Ureter (tissue), 1 donor: ENCODE measurements at places on chromosomes 3 and 15. TPM values are rescaled to one million over a fixed set of nuclear protein-coding genes. Genes with fewer than 3 reads are reported as not detected.

DNA sequence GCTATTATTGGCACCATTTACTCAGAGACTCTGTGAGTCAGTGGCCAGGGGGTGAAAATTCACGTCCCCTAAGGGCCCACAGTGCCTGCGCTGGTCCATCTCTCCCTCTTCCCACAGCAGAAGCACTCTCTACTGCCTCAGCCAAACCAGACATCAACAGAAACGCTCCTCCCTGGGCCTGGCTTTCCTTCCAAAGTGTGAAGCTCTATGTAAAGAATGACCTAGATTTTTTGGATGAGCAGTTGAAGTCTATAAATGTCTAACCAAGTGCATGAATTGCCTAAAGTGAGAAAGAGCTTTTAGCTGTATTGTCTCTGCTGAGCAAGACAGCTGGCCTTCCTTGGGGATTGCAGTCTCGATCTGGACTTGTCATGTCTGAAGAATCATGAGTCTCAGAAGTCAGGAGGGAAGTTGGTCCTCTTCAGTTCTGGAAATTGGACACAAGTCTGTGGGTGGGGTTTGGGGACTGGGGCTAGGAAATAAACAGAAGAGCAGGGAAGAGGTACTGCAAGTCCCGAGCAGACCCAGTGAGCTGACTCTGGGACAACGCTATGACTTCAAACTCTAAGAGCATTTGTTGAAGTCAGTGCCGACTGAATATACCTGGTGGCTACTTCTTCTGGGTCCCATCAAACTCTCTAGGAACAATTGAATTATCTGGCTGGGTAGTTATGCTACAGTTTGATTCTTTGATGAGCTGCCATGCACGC lies 29.0 kb downstream of the RASGRP1 start:
- DNase-seq: no peak

Gene SOX2
- total RNA-seq: 0.16 TPM

Gene SELENOS
- total RNA-seq: 49.1 TPM

Gene COL8A1
- total RNA-seq: 30.2 TPM

- DNase-seq: no peak
Measured at GRCh38 chr3:11538581-11538980, 105.1 kb downstream of the VGLL4 start.

DNA sequence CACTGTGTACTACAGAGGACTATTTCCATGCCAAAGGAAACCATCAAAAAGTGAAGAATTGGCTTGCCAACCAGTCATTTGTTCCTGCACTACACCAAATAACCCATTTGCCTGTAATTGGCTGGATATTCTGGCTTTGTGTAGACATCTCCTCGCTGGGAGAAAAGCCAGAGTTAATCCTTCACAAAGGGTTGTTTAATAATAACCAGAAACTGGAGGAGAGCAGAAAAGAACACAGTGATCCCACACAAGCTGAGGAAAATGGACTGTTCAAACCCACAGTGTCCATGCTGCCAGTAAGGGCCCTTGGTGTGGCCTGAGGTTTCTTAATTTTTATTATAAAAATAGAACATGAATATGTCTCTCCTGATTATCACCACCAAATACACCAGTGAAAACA lies 294.0 kb downstream of the RORA start:
- DNase-seq: no peak

DNA sequence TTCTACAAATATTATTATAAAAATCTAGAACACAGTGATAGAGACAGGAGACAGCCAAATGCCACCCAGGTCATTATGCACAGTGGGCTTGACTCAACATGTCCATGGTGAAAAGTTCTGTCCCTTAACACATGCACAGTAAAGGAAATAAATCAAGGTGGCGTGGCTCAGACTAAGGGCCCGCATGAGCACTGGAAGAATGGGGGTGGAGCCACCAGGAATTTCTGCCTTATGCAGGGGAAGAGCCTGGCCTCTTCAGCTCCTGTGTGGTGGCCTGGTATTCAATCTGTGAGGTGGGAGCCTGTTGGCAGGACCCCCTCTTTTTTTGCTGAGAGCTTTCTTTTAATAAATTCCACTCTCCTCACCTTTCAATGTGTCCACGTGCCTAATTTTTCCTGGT lies 17.2 kb upstream of the SPG21 start:
- DNase-seq: no peak

DNA sequence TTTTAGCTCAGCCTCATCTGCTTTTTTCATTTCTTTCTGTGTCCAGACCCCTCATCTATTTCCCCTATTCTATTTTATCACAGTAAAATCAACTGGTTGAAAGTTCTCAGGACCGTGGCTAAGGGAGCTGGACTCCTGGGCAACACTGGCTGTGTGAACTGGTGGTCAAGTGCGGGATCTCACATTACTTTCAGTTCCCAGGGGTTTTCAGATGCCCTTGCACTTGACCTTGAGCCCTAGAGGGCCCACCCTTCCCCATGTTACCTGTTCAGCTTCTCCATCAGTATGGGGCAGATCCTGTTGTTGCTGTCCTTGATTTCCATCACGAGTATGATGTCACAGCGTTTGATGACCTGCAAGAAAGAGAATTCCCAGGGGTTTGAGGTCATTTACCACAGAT lies 2.8 kb downstream of the DNASE1L3 start:
- DNase-seq: no peak

Gene TMCO5A
- total RNA-seq: not detected

Gene RARB
- 14.0 TPM for total RNA-seq

Gene VPS8
- total RNA-seq: 86.4 TPM

Gene SPTSSB
- total RNA-seq: 242 TPM

Gene LRRC3B
- 0.62 TPM for total RNA-seq

Gene FOXL2
- not detected for total RNA-seq
